GM13977 (cell line): ENCODE measurements at places on chromosomes 6 and 20.

DNA sequence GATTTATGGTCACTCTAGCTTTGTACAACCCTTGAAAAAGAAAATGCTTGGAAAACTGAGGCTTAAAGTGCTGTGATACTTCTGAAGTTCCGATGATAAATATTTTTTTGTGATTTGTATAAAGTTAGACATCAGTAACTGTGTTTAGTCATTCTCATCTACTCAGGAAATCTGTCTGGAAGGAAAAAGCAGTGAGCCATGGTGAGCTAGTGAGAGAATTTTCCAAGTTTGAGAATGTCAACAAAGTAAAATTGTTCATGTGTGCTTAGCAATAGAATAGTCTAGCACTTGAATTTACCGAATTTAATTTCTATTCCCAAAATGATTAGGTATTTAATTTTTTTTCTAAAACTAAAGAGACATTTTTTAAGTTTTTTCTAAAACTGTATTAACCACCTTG, 41.3 kb upstream of the PLCB4 start:
- no peak for DNase-seq

GRCh38 chr6:79193971-79194370, 40.5 kb downstream of the HMGN3 start:
- DNase-seq: no peak

GRCh38 chr20:36550790-36551299, 9.5 kb downstream of the MYL9 start:
- DNase-seq: no peak

GRCh38 chr6:4967301-4968030, 36.4 kb downstream of the RPP40 start:
- no peak for DNase-seq

- no peak for DNase-seq
These were observed 16.7 kb downstream of the PLAGL2 start for GRCh38 chr20:32190616-32191415.

DNA sequence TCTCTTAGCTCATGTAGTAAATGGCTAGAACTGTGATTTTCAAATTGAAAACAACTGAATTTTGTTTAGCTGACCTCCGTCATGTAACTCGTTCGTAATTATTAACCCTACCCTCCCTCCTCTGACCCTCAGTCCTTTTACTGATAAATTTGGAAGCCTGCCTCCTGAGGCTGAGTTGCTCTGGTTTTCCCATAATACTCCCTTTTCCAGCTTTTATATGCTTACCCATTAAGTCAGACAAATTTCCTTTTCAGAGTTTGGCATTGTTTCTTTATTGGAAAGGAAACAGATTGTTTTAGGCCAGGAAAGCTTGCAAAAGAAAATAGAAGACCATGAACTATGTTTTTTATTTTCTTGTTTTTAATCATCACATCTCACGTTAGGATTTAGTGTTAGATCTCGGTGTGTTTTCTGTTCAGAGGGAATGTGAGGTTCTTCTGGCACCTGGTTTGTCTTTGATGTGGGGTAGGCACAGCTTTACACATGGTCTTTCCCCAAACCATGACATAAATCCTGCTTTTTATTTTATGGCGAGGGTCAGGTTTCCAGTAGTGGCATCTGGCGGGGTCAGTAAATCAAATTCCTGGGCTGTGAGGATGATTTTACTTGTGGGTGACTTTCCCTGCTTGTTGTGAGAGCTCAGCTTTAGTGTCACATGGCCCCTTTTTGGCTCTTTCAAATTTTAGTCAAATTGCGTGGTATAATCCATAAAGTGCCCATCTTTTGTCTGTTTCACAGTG, 24.5 kb downstream of the PLCB4 start:
- no peak for DNase-seq

GRCh38 chr20:63164484-63165355, 51.2 kb downstream of the YTHDF1 start:
- no peak for DNase-seq

GRCh38 chr6:139577763-139578604, 203.5 kb upstream of the CITED2 start:
- DNase-seq: no peak
